ENCODE measurements at places on chromosomes 2 and 18.

- DNase-seq: no peak
Observed at GRCh38 chr2:195683174-195683573, 26.1 kb downstream of the SLC39A10 start.

DNA sequence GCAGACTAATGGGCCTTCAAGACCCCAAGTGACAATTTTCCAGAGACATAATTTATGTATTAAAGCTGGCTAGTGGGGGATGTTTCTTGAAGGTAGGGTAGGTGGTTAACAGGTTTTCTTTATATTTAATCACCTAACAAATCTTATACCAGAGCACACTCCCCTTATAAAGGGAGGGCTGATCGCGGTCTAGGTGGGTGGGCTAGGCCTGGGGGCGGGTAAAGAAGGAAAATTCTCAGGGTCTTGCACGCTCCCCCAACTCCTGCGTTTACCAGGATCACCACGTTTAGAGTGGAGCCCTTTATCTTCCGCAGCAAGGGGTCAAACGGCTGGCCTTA lies 19.9 kb upstream of the CXXC1 start:
- DNase-seq: no peak

DNA sequence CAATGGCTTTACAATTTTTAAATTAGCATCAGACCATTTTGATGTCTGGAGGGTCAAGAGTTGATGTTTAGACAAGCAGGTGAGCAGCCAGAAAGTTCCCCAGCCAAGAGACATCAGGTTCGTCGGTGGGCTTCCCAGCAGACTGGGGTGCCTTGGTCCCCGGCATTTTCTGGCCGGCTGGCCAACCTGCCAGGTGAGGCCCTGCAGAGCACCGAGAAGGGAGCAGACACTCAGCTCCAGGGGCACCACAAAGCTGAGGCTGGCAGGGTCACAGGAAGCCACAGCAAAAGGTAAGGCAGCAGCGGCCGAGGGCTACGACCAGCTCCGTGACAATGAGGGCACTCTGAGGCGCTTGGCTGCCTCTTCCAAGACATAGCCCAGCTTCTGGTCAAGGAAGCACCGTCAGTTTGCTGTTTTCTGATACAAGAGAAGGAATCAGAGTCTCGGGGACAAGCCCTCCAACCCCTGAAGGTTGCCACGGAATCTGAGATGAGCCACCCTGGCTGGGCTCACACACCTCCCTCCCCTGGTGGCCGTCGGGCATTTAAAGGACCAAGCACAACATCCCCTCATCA lies 229.0 kb downstream of the MGAT5 start:
- DNase-seq: no peak

DNA sequence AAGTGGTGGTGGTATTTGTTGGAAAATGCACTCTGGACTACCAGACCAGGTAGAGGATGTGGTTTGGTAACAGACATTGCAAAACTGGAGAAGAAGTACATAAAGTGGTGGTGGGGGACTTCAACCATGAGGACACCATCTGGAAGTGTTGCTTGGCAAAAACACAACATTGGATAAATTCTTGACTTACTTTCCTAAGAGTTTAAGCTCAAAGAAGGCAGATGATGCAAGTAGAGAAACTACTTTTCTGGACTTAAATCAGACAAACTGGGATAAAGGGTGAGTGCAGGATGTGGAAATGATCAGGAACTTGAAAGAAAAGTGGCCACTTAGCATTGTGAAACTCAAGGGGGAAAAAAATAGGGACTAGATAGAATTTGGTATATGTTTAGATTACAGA lies 487.4 kb downstream of the ZEB2 start:
- DNase-seq: no peak

Data from RCC 7860 (cell line).